ENCODE measurements at places on chromosomes 1 and 21. TPM values are rescaled to one million over a fixed set of nuclear protein-coding genes. Genes with fewer than 3 reads are reported as not detected.

- no peak for DNase-seq
Observed at GRCh38 chr1:115655306-115655663, 13.5 kb downstream of the VANGL1 start.

GRCh38 chr1:93615582-93616150, 66.0 kb downstream of the BCAR3 start:
- no peak for DNase-seq

GRCh38 chr1:154746622-154747299, 123.3 kb downstream of the KCNN3 start:
- no peak for DNase-seq

- DNase-seq, result no peak
Observed at GRCh38 chr1:89962742-89963075, 32.2 kb upstream of the ZNF326 start.

- DNase-seq, result no peak
Observed at GRCh38 chr1:45876000-45876617, 72.7 kb downstream of the MAST2 start.

DNA sequence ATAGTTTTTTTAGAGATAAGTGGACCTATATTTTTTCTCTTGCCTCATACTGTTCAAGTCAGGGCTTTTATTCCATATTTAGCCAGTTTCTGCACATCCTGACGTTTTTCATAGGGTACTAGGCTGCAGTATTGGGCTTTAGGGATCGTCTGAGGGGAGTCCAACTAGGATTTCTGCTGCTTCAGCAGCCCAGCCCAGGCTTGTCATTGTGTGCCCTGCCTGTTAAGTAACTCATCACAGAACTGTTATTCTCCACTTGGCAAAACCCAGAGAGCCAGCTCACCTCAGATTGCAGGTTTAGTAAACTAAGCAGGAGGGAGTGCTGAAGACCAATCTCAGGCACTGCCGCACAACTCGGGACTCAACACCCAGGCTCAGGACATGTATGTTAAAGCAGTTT, 2.8 kb downstream of the GALNT2 start:
- DNase-seq, result no peak

DNA sequence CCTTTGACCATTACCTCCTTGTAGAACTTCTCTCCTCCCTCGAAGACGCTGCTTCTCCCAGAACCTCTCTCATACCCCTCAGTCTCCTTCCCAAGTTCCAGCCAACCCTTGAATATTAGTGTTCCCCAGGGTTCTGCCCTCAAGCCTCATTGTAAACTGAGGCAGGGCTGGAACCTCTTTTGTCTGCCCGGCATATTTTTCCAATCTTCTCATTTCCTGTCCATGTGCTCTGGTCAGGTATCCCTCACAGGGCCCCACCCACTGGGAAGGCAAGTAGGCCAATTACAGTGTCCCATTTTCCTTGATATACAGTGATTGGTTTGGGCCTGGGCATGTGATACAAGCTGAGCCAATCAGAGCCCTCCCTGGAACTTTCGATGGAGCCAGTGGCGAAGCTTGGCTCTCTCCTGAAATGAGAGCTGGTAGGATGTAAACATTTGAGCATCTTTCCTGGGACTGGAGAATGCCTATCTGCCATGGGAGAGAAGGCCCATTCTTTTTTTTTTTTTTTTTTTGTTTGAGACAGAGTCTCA, 57.1 kb upstream of the ID3 start:
- no peak for DNase-seq

- DNase-seq, result no peak
Observed at GRCh38 chr1:62900566-62900965, 116.6 kb downstream of the ATG4C start.

DNA sequence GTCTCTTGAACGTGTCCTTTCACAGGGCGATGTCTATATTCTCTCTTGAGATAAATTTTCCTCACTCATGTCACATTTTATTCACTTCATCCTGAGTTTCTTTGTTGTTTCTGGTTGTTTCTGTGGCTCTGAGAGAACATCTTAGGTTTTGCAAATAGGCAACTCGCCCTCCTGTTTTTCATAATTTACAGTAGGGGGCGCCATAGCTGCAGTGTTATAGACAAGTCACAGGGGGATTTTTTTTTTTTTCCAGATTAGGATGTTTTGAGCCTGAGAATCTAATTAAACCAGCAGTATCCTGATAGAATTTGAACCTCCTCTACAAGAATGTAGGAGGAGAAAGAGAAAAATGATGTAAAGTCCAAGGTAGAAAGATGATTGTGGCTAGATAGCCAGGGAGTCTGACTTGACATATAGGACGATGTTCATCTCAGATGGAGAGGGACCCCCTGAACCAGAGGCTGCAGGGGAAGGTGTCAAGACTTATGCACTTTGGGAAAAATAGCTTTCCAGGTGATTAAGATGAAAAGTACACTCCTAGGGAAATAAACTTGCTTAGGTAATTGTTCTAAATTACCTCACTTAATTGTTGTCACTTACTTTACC, 76.3 kb downstream of the ZP4 start:
- DNase-seq, result no peak

GRCh38 chr1:36008546-36009197, 75.2 kb upstream of the TEKT2 start:
- no peak for DNase-seq

- DNase-seq, result peak; percentile 54
Observed at GRCh38 chr21:16587141-16587581, 857.4 kb downstream of the USP25 start.

DNA sequence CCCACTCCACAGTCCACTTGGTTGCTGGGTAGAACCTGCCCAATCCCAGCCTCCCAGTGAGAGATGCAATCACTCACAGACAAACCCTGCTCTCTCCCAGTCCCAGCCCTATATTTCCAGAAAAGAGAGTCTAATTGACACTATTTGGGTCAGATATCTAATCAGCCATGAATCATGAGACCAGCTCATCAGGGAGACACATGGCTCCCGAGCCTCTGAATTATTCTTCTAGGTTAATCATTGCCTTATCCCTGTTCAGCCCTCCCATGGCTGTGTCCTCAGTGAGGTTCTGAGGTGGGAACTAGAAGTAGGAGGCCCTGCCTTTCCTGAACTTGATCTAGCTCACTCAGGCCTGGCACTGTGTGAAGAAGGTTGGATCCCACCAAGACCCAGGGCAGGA, 49.9 kb upstream of the ZC3H12A start:
- DNase-seq, result no peak

- DNase-seq, result no peak
Observed at GRCh38 chr1:213693864-213694263, 293.9 kb upstream of the PROX1 start.

The CELA3B gene
- total RNA-seq, result 2.2 TPM

The MCOLN2 gene
- total RNA-seq, result 12.2 TPM

The NTRK1 gene
- total RNA-seq, result 0.42 TPM

The COL8A2 gene
- total RNA-seq, result 26.7 TPM

The MATN1 gene
- total RNA-seq, result not detected
